ENCODE measurements at places on chromosomes 5 and 9. TPM values are rescaled to one million over a fixed set of nuclear protein-coding genes. Genes with fewer than 3 reads are reported as not detected.

DNA sequence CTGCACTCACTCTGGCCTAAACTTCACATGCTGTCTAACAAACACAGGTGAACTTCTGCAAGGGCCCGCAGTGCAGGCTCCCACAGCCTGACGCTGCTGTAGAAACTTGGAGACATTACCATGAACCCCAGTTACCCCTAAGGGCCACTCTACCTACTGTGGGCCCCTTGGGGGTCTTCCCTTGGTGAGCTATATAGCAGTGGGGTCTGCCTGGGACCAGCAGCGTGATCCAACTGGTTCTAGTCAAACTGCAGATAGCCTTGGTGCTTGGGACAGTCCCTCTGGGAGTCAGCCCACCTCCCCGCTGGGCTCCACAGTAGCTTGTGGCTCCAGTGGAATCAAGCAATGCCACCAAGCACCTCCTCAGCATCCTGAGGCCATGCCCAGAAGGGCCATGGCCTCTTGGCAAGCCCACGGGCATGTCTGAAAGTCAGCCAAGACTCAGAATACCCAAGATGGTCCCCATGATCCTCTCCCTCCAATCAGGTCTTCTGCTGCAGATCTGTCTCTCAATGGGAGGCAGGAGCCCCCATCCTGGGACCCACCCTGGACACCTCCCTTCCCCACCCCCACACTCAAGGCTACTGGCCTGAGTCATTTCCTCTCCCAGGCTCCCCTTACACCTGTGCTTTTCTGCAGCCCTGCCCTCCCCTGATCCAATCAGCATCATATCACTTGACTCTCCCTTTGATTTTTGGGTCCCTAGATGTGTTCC is 230.0 kb upstream of the IRX1 start:
- H3K27me3 ChIP-seq, result peaks cover 30% of the 10 kb centered on the region
- H3K4me3 ChIP-seq, result no peak overlapping the region
- no peaks in the 10 kb centered on the region for H3K4me1 ChIP-seq
- H3K36me3 ChIP-seq, result no peaks in the 10 kb centered on the region
- DNase-seq, result no peak

DNA sequence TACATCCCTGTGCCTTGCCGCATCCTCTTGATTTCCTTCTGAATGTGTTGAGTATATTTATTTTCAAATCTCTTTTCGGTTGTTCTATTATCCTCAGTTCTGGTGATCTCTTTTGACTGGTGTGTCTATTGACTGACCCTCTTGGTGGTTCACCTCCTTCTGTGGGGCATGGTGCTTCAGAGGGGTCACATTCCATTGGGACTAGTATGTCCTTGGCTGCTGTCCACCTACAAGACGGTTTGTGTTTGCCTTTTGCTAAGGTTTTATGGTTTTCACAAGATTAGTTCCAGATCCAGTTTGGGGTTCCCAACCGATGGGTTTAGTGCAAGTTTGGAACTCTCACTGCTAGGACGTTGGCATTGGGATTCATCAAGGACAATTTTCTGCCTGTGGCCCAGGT is 66.6 kb downstream of the PHF2 start:
- no peak for DNase-seq
- no peaks in the 10 kb centered on the region for H3K27me3 ChIP-seq
- H3K4me1 ChIP-seq, result peaks cover 13% of the 10 kb centered on the region
- H3K27ac ChIP-seq, result no peak overlapping the region

The ADGRD2 gene
- total RNA-seq, result 0.62 TPM

The OR1J2 gene
- total RNA-seq, result not detected

Measured in mesothelial cell of epicardium (in vitro differentiated cells).